ENCODE measurements at places on chromosomes 5 and 9.

- DNase-seq, result no peak
These were observed 130.9 kb downstream of the PALM2AKAP2 start for GRCh38 chr9:109910671-109911518.

DNA sequence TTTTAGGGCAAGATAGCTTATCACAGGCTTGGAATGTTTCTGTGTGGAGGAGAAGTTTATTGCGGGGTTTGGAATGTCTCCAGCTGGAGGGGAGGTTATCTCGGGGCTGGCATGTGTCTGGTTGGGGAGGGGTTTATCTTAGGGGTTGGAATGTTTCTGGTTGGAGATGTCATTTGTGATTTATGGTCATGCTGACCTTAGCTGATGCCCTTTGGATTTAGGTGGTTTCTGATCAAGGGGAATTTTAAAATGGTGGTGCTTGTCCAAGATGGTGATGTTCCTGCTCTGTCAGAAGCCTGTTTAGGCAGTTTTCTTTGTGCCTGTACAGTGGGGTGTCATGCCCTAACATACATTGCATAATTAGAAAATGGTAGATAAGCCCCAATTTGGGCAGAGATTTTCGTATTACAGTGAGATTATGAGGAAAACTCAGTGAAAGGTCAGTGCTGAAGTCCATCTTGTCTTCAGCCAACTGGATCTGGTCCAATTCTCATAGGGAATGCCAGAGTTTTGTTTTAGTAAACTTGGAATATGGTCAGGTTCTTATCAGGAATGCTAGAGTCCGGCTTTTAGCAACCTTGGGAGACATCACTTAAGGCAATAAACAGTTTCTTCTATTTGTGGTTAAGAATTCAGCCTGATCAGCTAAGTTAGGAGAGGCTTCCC lies 14.3 kb downstream of the CDK20 start:
- DNase-seq, result no peak

DNA sequence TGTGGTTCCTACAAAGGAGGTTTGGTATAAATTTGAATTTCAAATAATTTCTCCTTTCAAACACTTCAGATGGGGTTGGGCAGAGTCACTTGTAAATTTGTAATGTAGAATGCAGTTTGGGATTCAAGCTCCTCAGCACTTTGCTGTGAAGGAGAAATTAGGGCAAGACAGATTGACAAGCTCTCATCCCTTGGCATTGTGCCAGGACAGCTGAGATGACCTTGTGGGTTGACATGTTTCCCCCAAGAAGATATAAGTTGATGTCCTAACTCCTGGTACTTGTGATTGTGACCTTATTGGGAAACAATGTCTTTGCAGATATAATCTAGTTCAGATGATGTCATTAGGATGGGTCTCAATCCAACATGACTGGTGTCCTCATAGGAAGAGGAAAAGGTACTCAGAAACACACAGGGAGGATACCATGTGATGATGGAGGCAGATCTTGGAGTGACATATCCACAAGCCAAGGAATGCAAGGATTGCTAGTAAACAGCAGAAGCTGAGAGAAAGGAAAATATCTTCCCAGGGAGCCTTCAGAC lies 408.3 kb downstream of the MED10 start:
- DNase-seq, result no peak

GRCh38 chr9:135335691-135336181 lies 143.8 kb upstream of the PPP1R26 start:
- no peak for DNase-seq

GRCh38 chr5:149419532-149419858 lies 40.4 kb upstream of the IL17B start:
- DNase-seq, result no peak

DNA sequence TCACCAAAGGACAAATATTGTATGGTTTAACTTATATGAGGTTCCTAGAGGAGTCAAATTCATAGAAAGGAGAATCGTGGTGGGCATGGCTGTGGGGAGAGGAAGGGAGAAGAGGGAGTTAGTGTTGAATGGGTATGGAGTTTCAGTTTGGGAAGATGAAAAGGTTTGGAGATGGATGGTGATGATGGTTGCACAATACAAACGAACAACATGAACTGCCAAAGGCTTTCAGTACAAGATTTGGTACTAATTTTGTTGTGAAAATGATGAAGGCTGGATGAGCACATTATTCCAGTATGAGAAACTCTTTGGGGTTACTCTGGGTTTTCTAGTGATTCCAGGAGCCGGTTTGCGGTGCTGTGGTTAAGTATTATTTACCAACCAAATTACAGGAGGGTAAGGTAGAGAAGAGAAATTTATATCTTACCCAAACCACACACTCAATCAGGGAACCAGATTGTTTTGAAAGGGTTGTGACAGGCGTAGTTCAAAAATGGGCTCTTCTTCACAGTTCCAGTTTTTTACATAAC lies 112.0 kb upstream of the TBC1D2 start:
- DNase-seq, result no peak

DNA sequence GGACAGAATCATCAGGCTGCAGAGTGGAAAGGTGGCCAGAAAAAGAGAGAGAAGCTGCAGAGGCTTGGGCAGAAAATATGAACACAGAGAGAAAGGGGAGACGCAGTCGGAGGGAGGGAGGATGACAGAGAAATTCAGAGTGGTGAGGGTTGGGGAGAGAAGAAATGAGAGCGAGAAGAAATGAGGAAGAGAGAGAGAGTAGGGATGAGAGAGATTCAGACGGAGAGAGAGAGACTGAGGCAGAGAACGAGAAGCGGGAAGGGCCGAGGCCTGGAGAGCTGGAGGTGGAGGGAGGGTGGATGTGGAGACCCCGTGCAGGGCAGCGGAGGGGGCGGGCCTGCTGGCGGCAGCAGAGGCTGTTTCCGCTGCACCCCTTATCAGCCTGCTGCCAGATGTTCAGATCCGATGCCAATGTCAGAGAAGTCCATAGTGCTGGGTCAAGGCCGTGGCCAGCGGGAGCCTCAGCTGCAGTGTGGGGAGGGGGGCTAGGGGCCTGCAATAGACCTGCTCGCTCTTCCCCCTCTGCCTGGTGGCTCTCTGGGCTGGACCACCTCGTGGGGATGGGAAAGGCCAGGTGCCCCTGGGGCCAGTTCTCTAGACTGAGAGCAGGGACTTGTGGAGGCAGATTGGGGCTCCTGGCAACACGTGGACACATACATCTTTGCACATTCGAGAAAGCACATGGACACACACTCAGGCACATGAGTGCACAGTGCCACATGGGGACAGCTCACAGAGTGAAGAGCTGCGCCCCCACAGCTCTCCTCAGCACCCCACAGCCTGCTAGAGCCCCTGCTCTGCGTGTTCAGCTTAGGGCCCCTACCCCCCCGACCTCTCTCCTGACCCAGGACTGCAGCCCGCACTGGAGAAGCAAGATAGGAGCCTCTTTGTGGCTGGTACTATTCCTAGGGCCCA lies 4.9 kb upstream of the NR5A1 start:
- no peak for DNase-seq

DNA sequence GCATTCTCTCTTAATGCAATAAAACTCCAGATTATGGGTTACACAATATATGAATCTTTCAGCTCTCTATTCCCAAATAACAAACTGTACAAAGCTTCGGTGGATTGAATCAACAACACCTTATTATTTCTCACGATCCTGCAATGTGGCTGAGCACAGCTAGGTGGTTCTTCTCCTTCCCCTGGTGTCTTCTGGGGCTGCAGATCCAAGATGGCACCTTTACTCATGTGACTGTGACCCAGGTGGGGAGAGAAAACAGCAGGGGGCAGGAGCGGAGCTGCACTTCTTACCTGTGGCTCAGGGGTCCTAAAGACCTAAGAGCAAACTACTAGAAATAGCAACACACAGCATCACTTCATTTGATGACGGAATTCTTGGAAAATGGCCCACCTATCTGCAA lies 233.1 kb downstream of the IRX1 start:
- DNase-seq, result no peak

GRCh38 chr9:7392148-7392547 lies 407.4 kb downstream of the DMAC1 start:
- DNase-seq, result no peak

GRCh38 chr5:146313027-146313426 lies 25.6 kb upstream of the POU4F3 start:
- DNase-seq, result no peak

Measured in stimulated activated CD8-positive, alpha-beta memory T cell treated with anti-CD3 and anti-CD28 coated beads, Interleukin-4, amount 100 ng/mL, for 4 hours (primary cell).